ENCODE measurements at places on chromosomes 11 and 22. TPM values are rescaled to one million over a fixed set of nuclear protein-coding genes. Genes with fewer than 3 reads are reported as not detected.

Gene TCN2
- 101 TPM for total RNA-seq

DNA sequence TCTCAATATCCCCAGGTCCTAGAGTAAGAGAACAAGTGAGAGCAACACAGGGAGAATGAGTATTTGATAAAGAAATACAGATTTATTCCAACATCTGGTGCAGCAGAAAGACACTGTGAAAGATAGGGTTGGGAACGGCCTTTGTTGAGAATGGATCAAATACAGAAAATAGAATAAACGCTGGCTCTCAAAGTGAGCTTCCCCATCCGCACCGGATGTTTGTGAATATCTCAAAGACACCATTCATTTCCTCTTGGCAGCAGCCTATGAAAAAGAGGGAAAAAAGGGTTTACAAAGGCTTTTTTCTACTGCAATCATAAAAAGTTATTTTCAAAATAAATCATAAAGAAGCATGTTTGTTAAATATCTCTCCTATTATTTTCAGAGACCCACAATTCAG is 279.3 kb downstream of the CASP12 start:
- DNase-seq: no peak

DNA sequence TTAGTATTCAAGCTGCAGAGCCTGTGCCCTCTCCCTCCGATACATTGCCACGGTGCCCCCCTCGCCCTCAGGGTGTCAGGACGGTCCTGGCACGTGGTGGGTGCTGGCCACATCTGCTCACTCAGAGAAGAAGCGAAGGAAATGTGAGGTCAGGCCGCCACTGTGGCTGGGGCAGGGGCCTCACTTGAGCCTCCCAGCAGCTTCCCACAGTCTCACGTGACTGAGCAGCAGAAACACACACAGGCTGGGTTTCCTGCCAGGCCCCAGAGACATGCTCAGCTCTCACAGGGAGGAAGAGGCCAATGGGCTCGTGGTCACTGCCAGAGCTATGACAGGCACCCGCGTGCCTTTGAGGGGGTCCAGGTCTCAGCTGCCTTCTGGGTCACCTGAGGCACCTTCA is 37.9 kb upstream of the PRR5 start:
- DNase-seq: peak; percentile 74

DNA sequence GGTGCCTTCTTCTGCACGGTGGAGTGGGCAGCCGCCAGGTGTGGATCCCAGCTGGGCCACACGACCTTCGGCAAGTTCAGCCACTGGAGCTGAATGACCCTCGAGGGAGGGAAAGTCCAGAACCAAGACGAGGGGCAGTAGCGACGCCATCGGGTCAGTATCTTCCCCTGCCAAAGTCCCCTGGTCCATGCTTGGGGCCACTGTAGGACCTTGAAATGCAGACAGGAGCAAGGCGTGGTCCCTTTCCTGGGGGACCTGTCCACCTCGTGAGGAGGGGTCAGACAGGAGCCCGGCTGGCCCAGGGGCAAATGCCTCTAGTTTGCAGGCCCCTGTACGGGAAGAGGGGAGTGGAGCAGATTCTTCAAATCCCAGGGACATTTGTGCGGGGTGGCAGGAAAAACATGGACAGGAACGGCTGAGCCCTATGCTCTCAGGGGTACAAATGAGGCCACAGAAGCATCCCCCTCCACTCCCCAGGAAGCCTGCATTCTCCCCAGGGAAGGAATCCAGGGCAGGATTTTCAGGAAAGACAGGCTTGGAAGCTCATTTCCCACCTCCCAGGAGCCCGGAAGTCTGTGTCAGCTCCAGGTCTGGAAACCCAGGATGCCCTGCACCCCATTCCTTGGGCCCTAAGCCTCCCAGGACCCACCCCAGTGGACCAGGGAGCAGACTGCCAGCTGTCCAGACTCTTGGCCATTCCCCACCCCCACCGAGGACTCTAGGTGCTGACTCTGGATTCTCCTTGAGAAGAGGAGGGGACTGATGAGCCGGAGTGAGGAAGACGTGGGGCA is 6.6 kb downstream of the SHANK2 start:
- DNase-seq: no peak
